ENCODE measurements at places on chromosomes 7 and 10.

DNA sequence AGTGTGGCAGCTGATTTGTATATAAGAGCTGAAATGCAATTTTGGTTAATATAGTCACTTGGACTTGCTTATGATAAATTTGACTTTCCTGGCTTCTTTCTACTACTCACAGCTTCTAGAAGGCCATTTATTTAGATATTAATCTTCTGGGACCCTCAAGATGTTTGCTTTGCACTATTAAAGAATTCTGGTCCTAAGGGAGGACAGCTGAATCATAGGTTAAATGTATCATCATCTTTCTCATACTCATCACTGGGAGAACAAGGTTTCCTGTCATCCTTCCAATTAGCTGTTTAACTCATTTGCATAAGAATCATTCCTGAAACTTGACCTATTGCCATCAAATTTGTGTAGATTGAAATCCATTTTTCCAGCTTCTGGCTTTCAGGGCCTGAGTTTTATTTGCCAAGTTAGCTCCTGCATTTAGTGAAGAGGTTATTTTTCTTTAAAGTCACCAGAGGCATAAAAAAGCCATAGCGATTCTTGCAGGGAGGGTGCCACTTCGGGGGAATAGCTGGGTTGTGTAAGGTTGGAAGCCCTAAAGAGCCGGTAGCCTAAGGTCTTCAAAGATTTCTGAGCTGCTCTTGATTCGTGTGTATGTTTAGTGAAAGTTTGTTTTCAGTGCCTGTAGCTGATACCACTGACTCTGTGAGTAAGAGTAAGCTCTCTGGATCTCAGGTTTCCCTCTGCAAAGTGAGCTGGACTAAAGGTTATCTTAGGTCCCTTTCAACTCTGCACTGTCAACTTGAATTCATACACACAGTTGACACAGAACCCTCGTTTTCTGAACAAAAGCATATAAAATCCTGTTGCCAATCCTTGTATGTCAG is 4.3 kb downstream of the MAP3K8 start:
- no peak for DNase-seq

- no peak for DNase-seq
Measured at GRCh38 chr7:121360564-121360963, 31.8 kb downstream of the WNT16 start.

DNA sequence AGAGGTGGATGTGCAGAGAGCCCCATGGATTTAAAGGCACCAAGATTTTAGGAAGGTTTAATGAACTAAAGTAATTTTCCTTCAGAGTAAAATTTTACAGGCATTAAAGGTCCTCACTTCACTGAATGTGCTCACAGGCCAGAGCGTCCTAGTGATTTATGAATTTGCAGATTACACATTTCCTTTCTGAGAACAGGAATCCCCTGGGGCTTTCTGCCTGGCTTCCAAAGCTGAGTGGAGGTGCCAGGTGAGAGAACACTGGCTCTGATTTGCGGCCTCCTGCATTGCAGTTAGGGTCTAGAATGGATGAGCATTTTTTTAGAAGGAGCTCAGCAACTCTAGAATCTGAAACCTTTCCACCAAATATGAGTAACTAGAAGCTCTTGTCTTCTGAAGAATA is 194.3 kb downstream of the SORCS3 start:
- no peak for DNase-seq

GRCh38 chr10:43452356-43452914 is 15.5 kb downstream of the ZNF487 start:
- DNase-seq = no peak

- DNase-seq = no peak
Measured at GRCh38 chr7:17722798-17723197, 217.5 kb downstream of the SNX13 start.

DNA sequence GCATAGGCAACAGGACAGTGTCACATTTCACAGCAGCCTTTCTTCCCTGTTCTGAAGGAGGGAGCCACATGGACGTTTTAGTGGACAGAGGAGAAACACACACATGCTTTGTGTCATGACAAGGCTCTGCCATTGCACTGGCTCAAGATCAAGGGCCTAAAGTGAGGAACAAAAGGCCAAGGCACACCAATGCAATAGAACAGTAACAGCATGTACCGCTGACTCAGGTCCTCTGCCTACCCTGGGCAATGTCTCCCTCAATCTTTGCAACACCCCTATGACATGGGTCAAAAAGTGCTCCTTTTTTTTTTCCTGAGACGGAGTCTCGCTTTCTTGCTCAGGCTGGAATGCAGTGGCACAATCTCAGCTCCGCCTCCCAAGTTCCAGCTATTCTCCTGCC is 57.8 kb upstream of the SDK1 start:
- peak; percentile 10 for DNase-seq

DNA sequence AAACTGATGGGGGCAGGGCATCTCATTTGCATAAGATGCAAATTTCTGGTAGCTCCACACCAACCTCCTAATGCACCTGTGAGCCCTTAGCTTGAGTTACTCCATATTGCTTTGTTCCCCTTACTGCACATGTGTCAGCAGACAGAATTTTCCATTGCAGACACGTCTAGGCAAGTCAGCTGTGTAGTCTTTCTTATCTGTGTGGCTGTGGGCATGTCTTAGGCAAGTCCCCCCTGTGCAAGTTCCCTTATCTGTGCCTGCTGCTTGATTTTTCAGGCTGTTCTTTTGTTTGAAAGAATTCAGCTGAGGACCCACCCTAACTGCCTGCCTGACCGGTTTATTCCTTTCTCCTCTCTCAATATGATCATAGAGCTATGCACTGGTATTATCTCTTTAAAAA is 28.5 kb upstream of the TRIM24 start:
- DNase-seq = peak; percentile 13

GRCh38 chr10:112402917-112403316 is 29.0 kb downstream of the ACSL5 start:
- no peak for DNase-seq

- DNase-seq = no peak
Measured at GRCh38 chr10:1359626-1359955, 303.4 kb downstream of the WDR37 start.

DNA sequence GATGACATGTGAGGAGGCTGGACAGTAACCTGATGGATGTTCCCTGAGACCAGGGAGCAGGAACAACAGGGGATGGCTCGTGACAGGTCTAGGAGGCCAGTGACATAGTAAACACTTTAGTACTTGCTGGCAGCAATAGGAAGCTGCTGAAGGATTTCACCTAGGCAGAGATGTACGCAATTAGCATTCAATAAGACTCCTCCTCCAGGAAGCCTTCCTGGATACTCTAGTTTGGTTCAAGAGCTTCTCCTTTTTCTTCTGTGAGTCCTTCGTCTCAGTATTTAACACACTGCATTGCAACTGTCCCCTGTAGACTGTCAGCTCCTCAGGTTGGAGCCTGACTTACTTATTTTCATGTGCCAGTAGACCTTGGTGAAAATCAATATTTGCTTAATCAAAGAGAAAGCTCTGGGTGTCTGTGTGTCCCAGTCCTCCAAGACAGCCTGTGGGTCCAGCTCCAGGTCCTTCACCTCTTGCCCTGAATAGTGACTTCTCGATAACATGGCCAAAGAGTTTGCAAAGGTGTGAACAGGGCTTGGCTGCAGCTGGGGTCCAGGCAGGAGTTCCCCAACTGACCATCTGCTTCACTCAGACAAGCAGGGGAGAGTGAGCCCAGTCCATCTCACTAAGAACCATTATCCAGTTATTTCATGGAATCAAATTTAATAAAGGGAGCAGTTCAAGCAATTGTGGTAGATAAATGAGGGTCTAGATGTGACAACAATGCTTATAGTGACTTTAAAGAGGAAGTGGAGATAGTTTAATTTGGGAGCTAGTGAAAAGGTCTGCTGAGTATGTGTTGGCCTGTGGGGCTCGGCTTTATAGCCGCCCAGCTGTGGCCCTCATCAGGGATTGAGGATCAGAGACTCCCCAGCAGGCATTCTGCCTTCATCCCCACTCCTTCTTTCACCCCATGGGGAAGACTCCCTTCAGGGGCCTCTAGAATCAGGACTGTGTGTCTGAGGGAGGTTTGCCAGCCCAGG is 9.4 kb downstream of the TMEM273 start:
- DNase-seq = no peak

- DNase-seq = peak; percentile 78
Measured at GRCh38 chr7:25952261-25953057, 199.5 kb upstream of the NFE2L3 start.

DNA sequence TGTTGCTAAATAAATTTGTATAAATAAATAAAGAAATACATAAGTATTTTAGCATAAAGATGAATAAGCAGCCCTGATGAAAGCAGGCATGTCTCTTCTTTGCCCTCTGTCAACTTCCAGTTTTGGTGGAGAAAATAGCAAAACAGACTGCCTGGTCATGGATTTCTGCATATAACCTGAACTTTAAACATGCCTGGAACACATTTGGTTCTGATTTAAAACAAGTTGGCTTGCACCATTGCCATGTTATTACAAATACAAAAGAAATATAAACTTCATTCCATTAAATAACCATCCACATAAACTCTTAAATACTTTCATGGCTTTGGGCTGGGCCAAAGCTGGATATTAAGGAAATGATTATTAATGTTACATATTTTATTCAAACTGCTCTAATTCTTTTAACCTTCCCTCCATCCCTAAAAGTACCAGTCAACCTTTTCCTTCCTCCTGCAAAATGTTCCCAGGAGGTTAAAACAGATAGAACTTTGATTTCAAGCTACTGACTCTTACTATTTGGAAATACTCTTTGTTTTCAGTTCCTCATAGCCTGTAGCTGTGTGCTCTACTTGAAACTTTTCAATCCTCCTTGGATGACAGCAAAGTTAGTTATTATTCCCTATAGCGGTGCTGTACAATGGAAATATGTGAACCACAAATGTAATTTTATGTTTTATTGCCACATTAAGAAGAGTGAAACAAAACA is 96.3 kb downstream of the BICC1 start:
- DNase-seq = no peak

GRCh38 chr7:142908290-142908689 is 22.7 kb upstream of the TRPV6 start:
- DNase-seq = no peak

GRCh38 chr7:78033410-78033809 is 234.8 kb downstream of the PHTF2 start:
- DNase-seq = no peak

- DNase-seq = no peak
Measured at GRCh38 chr10:100760726-100761125, 15.3 kb downstream of the PAX2 start.

- DNase-seq = no peak
Measured at GRCh38 chr7:40674316-40674715, 539.5 kb downstream of the SUGCT start.

GRCh38 chr10:130557181-130557845 is 421.1 kb downstream of the GLRX3 start:
- DNase-seq = no peak

DNA sequence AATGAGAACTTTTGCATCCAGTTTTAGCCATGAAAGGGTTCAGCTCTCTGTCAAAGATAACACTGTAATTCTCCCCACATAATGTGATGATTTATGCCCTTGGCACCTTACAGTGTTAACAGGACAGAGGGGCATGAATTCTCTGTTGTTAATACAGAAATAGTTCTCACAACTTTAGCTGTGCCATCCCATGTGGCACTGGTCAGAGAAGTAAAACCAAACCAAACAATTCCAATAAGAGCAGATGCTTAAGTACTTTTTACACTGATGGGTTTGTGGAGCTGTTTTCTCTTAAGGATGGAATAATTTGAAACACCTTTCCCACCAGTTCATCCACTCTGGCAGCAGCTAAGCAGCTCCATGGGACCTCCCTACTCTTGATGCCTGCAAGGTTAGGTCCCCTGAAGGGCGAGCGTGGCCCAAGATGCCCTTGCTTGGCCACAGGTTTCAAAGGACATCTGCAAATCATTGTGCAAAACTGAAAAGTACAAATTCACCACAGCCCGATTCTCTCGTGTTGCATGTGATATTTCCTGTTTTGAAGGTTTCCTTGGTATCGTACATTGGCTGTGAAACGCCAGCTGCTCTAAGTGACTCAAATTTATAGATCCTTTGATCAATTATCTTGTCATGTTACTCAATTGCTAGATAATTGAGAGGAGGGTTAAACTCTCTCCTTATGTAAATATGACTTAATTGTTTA is 82.5 kb upstream of the CREB5 start:
- peak; percentile 59 for DNase-seq

GRCh38 chr10:74977913-74978847 is 133.3 kb upstream of the SAMD8 start:
- no peak for DNase-seq

GRCh38 chr10:82887488-82887887 is 1012.5 kb downstream of the NRG3 start:
- peak; percentile 39 for DNase-seq

DNA sequence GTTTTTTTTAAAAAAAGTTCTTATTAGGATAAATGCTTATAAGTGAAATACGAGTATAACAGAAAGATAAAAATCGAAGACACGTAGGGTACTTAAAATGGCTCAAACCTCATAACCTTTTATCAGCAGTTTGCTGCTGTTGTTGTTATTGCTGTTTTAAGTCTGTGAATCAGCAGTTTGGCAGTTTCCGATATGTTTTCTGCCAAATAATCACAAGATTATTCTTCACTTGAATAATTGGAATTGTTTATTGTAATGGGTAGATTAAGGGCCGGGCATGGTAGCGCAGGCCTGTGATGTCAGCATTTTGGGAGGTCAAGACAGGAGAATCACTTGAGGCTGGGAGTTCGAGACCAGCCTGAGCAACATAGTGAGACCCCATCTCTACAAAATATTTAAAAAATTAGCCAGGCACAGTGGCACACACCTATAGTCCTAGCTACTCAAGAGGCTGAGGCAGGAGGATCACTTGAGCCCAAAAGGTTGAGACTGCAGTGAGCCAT is 177.6 kb downstream of the VTI1A start:
- DNase-seq = no peak

- DNase-seq = no peak
Measured at GRCh38 chr7:46253520-46253919, 332.4 kb upstream of the IGFBP3 start.

DNA sequence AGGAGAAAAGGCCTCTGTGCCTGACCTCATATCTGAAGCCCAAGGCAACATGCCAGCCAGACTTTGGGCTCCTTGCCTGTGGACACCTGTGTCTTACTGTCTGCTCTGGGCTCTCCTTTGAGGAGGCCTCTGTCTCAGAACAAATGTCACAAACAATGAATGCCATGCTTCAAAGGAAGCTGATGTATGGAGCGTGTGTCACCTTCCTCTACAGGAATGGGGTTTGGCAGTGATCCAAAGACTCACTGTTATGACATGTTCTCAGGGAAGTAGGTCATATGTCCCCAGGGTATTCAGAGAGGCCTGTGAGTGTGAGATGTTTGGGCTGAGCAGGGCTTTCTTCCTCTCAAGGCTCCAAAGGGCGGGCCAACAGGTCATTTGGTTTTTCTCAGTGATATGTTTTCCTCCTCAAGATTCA is 38.4 kb downstream of the PTPRE start:
- DNase-seq = peak; percentile 12

GRCh38 chr7:47552621-47553020 is 29.3 kb downstream of the TNS3 start:
- DNase-seq = no peak
